ENCODE measurements at places on chromosomes 12 and 14. TPM values are rescaled to one million over a fixed set of nuclear protein-coding genes. Genes with fewer than 3 reads are reported as not detected.

DNA sequence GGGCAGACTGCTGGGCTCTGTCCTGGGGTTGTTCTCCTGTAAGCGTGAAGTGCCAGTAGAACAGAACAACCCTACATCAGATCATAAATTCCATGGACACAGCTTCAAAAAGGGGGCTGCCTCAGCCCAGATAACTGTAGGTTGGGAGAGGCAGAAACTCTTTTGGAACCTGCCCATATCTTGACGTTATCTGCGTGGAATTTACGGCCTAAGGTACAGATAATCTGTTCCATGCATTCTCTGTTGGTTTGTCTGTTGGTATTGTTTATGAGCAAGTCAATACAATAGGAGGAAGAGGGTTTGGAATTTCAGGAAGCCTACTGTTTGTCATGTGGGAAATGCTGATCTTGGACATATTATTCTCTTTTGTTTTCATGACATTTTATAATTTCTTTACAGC, 36.7 kb downstream of the SLC25A47 start:
- DNase-seq, result no peak

DNA sequence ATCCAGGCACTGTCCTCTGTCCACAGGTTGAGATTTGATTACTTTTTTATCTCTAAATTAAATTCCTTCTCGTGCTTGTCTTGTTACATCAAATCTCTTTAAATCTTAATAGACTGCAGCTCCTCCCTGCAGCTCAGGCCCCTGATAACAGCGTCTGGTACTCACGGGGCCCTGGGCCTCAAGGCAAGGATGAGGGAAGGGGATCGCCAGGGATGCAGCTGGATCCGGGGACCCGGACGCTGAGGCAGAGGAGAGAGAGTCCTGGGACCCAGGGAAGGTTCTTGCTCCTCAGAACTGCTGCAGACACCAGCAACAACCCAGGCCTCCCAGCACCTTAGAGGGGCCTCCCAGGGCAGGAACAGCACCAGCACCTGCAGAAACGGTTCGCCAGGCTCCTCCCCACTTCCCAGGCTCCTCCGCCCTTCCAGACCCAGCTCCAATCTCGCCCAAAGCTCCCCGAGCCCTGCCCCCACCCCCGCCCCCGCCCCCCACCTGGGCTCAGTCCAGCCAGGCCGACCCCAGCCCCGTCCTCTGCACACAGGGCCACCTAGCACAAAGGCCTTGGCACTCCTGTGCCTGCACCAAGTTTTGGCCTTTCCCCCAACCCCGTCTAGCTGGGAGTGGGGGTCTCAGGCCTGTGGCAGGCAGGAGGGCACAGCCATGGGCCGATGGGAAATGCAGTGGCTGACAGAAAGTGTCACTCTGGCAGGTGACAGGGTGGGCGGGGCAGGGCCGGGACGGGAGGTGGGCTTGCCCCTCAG, 60.3 kb upstream of the GALNT9 start:
- DNase-seq, result no peak

The NT5DC3 gene
- 4.7 TPM for total RNA-seq

GRCh38 chr12:12442548-12443071, 85.7 kb downstream of the BORCS5 start:
- DNase-seq, result no peak

The DTX1 gene
- total RNA-seq, result 2.6 TPM

DNA sequence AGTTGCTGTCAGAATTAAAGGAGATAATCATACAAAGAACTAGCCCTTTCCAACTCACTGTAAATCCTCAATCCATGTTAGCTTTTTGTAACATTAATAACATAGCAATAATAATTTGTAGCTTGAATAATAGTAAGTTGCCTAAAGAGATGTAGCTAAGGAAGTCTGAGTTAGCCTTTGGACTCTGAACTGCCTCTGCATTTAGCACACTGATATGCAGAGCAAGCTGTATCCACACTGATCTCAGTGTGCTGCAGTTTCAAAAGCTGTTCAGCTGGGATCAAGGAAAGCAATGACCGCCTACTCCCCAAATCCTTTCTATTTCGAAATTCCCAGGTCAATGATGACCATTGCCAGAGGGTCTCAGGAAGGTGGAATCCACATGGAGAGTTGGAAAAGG, 99.3 kb upstream of the IFNG-AS1 start:
- DNase-seq, result no peak

The KERA gene
- total RNA-seq, result 0.19 TPM

The DUSP16 gene
- 24.5 TPM for total RNA-seq
